A549 treated with Mapracorat at 1 μM for 4 hours (cell line): ENCODE measurements at places on chromosomes 2 and 18. TPM values are rescaled to one million over a fixed set of nuclear protein-coding genes. Genes with fewer than 3 reads are reported as not detected.

The DNAJC5G gene
- total RNA-seq, result not detected in 5 replicates

The SLC9A4 gene
- total RNA-seq, result not detected in 5 replicates

The NEB gene
- 0.18 to 0.34 TPM (median 0.23 TPM) in 5 replicates for total RNA-seq

The MALT1 gene
- 7.9 to 10.6 TPM (median 9.1 TPM) in 5 replicates for total RNA-seq

The TXNDC2 gene
- 0.06 to 0.45 TPM (median 0.19 TPM) in 5 replicates for total RNA-seq

The SCYGR3 gene
- total RNA-seq, result not detected in 5 replicates

The ZSWIM2 gene
- not detected in 5 replicates for total RNA-seq

The DCDC2C gene
- total RNA-seq, result 0.24 to 0.57 TPM (median 0.38 TPM) in 3 of 5 replicates, not detected in the others

The ST6GAL2 gene
- 13.0 to 17.3 TPM (median 16.8 TPM) in 5 replicates for total RNA-seq

The GATA6 gene
- 1.1 to 2.0 TPM (median 1.6 TPM) in 5 replicates for total RNA-seq

The CCL20 gene
- total RNA-seq, result 4.2 to 9.2 TPM (median 6.9 TPM) in 5 replicates

The PLEKHA3 gene
- total RNA-seq, result 9.8 to 16.2 TPM (median 14.3 TPM) in 5 replicates

The CYP27A1 gene
- 0.14 to 0.16 TPM (median 0.15 TPM) in 3 of 5 replicates, not detected in the others for total RNA-seq

The UCN gene
- total RNA-seq, result 0.30 to 2.8 TPM (median 1.4 TPM) in 5 replicates

The EHD3 gene
- 6.2 to 7.8 TPM (median 7.3 TPM) in 5 replicates for total RNA-seq

The CAVIN2 gene
- total RNA-seq, result 32.3 to 50.6 TPM (median 48.1 TPM) in 5 replicates

The SLC9A2 gene
- 2.5 to 2.9 TPM (median 2.8 TPM) in 5 replicates for total RNA-seq

The ME2 gene
- total RNA-seq, result 30.8 to 37.0 TPM (median 34.6 TPM) in 5 replicates

The ITGA6 gene
- total RNA-seq, result 36.6 to 47.2 TPM (median 44.6 TPM) in 5 replicates

The TDRD15 gene
- total RNA-seq, result not detected in 5 replicates

The SLC5A7 gene
- total RNA-seq, result not detected in 5 replicates

The HOXD3 gene
- 0.20 to 0.30 TPM in 2 of 5 replicates, not detected in the others for total RNA-seq

The NFE2L2 gene
- total RNA-seq, result 39.1 to 45.0 TPM (median 40.5 TPM) in 5 replicates

The MAP3K19 gene
- total RNA-seq, result not detected in 5 replicates

The DSC3 gene
- total RNA-seq, result 0.99 to 1.6 TPM (median 1.3 TPM) in 5 replicates

The ALPG gene
- 0.23 to 0.45 TPM (median 0.28 TPM) in 5 replicates for total RNA-seq

The LRP2 gene
- 0.03 to 0.06 TPM in 2 of 5 replicates, not detected in the others for total RNA-seq

The ALK gene
- total RNA-seq, result not detected in 5 replicates

The NOSTRIN gene
- 1.8 to 3.1 TPM (median 2.2 TPM) in 5 replicates for total RNA-seq

The LYG2 gene
- not detected in 5 replicates for total RNA-seq

The PSD4 gene
- total RNA-seq, result 10.4 to 14.6 TPM (median 12.8 TPM) in 5 replicates

The TCF23 gene
- total RNA-seq, result not detected in 5 replicates

The CELF4 gene
- not detected in 5 replicates for total RNA-seq

The TBR1 gene
- 0.03 to 0.08 TPM in 2 of 5 replicates, not detected in the others for total RNA-seq

The SP9 gene
- 1.4 to 2.6 TPM (median 2.1 TPM) in 5 replicates for total RNA-seq

The IHH gene
- 0.30 to 0.89 TPM (median 0.53 TPM) in 5 replicates for total RNA-seq

The C2orf92 gene
- 0.55 to 1.2 TPM (median 0.66 TPM) in 5 replicates for total RNA-seq

The GKN1 gene
- 0.30 to 1.00 TPM (median 0.56 TPM) in 5 replicates for total RNA-seq

The NTSR2 gene
- total RNA-seq, result 0.10 to 0.17 TPM in 2 of 5 replicates, not detected in the others

The ANTXR1 gene
- total RNA-seq, result 102 to 147 TPM (median 136 TPM) in 5 replicates

The CERKL gene
- 0.15 to 0.43 TPM (median 0.29 TPM) in 5 replicates for total RNA-seq

The CTNNA2 gene
- 0.23 to 0.49 TPM (median 0.40 TPM) in 5 replicates for total RNA-seq

The CDK5R2 gene
- total RNA-seq, result 3.4 to 6.2 TPM (median 4.7 TPM) in 5 replicates

The ANKRD30B gene
- not detected in 5 replicates for total RNA-seq
